ENCODE measurements at places on chromosomes 7 and 10.

- DNase-seq, result no peak
Observed at GRCh38 chr7:76086070-76086469, 38.2 kb downstream of the MDH2 start.

DNA sequence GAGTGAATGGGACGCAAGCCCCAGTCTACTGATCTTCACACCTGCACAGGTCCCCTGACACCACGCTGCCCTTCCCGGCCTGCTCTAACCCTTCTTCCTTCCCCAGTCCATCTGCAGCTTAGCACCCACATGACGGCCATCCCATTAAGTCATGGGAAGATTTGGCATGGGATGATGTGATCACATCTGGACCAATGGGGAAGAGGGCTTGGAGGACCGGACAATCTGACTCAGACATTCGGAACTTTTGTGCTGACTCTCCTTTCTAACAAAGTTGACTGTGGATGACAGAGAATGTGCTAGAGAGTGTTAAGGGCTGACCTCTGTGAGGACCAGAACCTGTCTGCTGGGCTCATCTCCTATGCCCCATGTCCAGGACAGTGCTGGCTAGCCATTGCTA is 15.6 kb downstream of the CXCL12 start:
- DNase-seq, result no peak

- DNase-seq, result no peak
Observed at GRCh38 chr7:128908750-128909624, 1.5 kb downstream of the KCP start.

- no peak for DNase-seq
Observed at GRCh38 chr10:30493609-30494530, 59.9 kb downstream of the MAP3K8 start.

DNA sequence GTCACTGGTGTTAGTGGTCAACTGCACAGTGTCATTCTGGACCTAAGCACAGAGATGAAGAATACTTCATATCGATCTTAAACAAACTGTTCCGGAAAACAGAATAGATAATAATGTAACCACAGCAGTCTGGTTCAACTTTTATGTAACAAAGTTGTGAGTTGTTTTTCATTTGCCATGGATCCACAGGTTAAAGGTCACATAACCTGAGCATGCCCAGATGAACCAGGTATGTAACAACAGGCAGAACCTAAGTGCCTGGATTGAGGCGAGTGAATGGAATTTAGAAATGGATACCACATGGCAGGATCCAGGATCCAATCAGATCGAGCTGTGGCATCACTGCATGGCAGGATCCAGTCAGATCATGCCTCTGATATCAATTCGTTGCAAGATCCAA is 87.1 kb downstream of the CLEC2L start:
- DNase-seq, result no peak

DNA sequence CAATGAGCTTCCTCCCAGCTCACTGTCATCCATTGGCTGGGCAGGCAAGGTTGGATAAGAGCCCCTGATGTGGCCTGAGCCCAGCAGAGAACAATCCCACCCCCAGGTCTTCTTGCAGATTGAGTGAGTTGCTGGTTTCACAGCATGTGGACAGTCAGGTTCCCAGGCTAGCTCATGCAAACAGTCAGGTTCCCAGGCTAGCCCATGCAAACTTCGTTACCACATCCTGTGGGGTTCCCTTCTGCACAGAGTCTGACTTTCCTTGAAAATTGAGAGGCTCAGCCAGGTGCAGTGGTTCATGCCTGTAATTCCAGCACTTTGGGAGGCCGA is 67.1 kb downstream of the TMEM130 start:
- no peak for DNase-seq

DNA sequence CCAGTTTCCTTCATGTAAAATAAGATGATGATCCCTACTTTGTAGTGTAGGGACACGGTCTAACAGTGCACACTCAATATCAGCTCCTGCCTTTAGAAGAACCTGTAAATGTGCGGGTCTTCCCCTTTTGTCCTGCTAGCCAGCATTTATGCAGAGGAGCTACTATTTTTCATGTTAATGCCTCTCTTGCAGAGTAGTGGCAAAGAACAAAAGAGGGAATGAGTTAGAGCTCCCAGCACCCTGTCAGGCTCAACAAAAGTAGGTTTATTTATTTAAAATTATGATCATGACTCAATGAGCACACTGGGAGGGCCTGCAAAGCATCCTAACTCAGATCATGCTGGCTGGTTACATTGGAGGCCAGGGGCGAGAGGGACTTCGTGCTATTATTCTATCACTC is 414.5 kb upstream of the COBL start:
- no peak for DNase-seq
